ENCODE measurements at places on chromosomes 3 and 15.

GRCh38 chr3:141952611-141953010, 76.2 kb downstream of the ATP1B3 start:
- DNase-seq: no peak

- DNase-seq: no peak
Observed at GRCh38 chr3:85005946-85006345, 47.2 kb downstream of the CADM2 start.

DNA sequence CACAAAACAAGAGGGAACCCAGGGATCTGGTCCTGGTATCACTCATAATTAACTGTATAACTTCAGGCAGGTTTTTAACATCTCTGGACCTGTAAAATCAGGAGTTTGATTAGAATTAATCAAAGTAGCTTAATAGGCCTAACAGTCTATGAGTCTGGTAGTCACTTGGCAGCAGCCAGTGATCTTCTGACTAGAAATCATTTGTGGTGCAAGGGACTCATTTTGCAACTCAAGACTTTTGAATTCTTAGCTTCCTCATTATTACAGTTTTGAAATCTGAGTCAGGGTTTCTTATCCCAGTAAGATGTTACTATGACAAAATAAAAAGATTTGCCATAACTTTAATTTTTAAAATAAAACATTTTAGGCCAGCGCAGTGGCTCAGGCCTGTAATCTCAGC, 70.8 kb downstream of the TMCC1 start:
- no peak for DNase-seq

DNA sequence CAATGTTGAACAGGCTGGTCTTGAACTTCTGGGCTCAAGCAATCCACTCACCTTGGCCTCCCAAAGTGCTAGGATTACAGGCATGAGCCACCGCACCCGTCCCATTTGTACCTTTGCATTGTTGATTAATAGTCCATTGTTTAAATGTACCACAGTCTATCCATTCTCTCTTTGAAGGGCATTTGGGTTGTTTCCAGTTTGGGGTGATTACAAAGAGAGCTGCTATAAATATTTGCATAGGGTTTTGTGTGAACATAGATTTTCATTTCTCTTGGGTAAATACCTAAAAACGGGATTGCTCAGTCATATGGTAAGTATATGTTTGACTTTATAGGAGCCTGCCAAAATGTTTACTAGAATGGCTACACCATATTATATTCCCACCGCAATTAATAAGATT, 13.7 kb upstream of the PTPRG start:
- no peak for DNase-seq

GRCh38 chr15:29682361-29682760, 139.9 kb downstream of the TJP1 start:
- no peak for DNase-seq
